Naive B cell (primary cell): ENCODE measurements at places on chromosomes 5 and 9. TPM values are rescaled to one million over a fixed set of nuclear protein-coding genes. Genes with fewer than 3 reads are reported as not detected.

GRCh38 chr5:116448870-116449427, 125.7 kb downstream of the SEMA6A start:
- peaks cover 13% of the 10 kb centered on the region for H3K36me3 ChIP-seq
- H3K27ac ChIP-seq: no peak overlapping the region
- no peaks in the 10 kb centered on the region for H3K27me3 ChIP-seq
- H3K4me1 ChIP-seq: peaks cover 19% of the 10 kb centered on the region
- no peak for DNase-seq
- H3K4me3 ChIP-seq: no peak overlapping the region

DNA sequence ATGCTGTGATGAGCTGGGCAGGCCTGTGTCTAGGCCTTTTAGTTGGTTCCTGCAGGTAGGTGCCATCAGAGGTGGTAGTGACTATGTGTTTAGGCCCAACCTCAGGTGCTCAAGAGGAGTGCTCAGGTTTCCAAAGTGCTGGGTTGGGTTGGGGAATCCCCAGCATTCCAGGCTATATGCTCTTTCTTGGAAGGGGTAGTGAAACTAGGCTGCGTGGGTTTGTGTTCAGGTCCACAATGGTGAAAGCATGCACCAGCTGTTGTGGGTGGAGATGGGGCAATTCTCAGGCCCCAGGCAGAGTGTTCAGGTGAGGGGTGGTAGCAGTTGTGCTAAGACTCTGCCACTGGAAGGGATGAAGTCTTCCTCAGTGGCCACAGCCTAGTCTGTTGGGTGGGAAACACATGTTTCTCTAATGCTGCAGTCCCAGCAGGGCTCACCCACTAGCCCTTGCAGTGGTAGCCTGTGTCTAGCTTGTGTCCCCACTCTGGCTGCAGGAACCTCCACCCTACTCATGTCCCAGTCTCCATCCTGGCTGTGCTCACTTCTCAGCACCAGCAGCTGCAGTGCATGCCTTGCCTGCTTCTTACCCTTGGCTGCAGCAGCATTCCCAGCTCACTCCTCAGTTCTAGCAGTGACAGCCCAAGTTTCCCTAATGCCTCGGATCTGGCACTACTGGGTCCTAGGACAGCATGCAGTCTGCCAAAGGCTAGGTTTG, 78.9 kb downstream of the FAM170A start:
- no peaks in the 10 kb centered on the region for H3K4me1 ChIP-seq
- no peak overlapping the region for H3K27ac ChIP-seq
- peaks cover 23% of the 10 kb centered on the region for H3K27me3 ChIP-seq
- no peak overlapping the region for H3K4me3 ChIP-seq
- H3K36me3 ChIP-seq: no peaks in the 10 kb centered on the region

GRCh38 chr9:35903049-35903448, 3.0 kb upstream of the HRCT1 start:
- peak; percentile 38 for DNase-seq
- H3K27ac ChIP-seq: no peak overlapping the region
- H3K4me1 ChIP-seq: peaks cover under 1% of the 10 kb centered on the region
- H3K27me3 ChIP-seq: peaks cover 40% of the 10 kb centered on the region
- H3K36me3 ChIP-seq: no peaks in the 10 kb centered on the region

- H3K4me3 ChIP-seq: no peak overlapping the region
- no peaks in the 10 kb centered on the region for H3K4me1 ChIP-seq
These were observed 194.7 kb downstream of the SREK1 start for GRCh38 chr5:66338828-66339227.

GRCh38 chr9:121914017-121914595, 179.0 kb downstream of the TTLL11 start:
- H3K36me3 ChIP-seq: no peaks in the 10 kb centered on the region
- no peaks in the 10 kb centered on the region for H3K27me3 ChIP-seq
- no peak for DNase-seq
- H3K4me1 ChIP-seq: no peaks in the 10 kb centered on the region
- H3K27ac ChIP-seq: no peak overlapping the region

DNA sequence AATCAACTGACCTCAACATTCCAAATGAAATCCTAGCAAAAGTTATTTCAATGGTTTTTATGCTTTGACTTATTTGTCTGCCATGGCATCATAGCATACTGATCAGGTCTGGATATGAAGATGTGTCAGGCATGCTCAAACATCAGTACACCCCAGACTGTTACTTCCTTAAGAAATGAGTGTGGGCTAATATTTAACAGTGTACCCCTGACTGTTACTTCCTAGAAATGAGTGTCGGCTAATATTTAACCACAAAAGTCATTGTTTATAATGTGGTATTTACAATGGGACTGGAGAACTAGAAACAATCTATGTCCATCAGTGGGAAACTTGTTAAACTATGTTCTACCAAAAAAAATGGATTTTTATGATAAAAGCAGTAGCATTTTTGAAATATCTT, 38.1 kb upstream of the HNRNPA0 start:
- no peaks in the 10 kb centered on the region for H3K27me3 ChIP-seq
- H3K36me3 ChIP-seq: no peaks in the 10 kb centered on the region
- H3K4me1 ChIP-seq: peaks cover 9% of the 10 kb centered on the region
- no peak overlapping the region for H3K27ac ChIP-seq

GRCh38 chr5:107516452-107517184, 154.1 kb downstream of the EFNA5 start:
- H3K27ac ChIP-seq: no peak overlapping the region
- H3K4me3 ChIP-seq: no peak overlapping the region
- H3K27me3 ChIP-seq: peaks cover 8% of the 10 kb centered on the region
- H3K36me3 ChIP-seq: no peaks in the 10 kb centered on the region
- DNase-seq: no peak

- DNase-seq: no peak
- peaks cover 28% of the 10 kb centered on the region for H3K4me1 ChIP-seq
- no peak overlapping the region for H3K27ac ChIP-seq
- H3K4me3 ChIP-seq: no peak overlapping the region
- no peaks in the 10 kb centered on the region for H3K27me3 ChIP-seq
- H3K36me3 ChIP-seq: peaks cover 8% of the 10 kb centered on the region
These were observed 123.6 kb downstream of the SEMA6A start for GRCh38 chr5:116451066-116451465.

- DNase-seq: no peak
- H3K36me3 ChIP-seq: no peaks in the 10 kb centered on the region
- no peak overlapping the region for H3K4me3 ChIP-seq
- no peaks in the 10 kb centered on the region for H3K4me1 ChIP-seq
These were observed 1019.5 kb upstream of the SEMA6A start for GRCh38 chr5:117594166-117594565.

GRCh38 chr9:99834474-99834873, 12.8 kb downstream of the NR4A3 start:
- H3K36me3 ChIP-seq: peaks cover 5% of the 10 kb centered on the region
- peaks cover 9% of the 10 kb centered on the region for H3K4me1 ChIP-seq
- peaks cover 21% of the 10 kb centered on the region for H3K27me3 ChIP-seq
- no peak for DNase-seq

DNA sequence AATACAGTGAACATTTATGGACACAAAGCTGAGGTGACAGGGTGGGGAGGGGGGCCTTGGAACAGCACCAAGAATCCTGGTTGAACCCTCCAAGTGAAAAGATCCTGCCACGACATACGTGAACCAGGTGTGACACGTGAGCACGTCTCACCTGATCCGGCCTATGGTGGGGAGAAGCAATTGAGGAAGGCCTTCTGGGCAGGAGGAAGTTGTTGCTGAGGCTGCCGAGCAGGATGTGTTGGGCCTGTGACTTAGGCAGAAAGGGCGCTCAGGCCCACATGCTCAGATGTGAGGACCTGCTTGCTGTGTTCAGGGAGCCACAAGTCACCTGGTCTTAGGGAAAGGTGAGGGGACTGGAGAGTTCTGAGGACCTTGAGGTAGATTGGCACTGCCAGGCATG, 2.5 kb upstream of the MAPK9 start:
- H3K36me3 ChIP-seq: no peaks in the 10 kb centered on the region
- H3K4me1 ChIP-seq: peaks cover 41% of the 10 kb centered on the region
- H3K4me3 ChIP-seq: no peak overlapping the region
- H3K27me3 ChIP-seq: no peaks in the 10 kb centered on the region
- peak overlapping the region; percentile 92 for H3K27ac ChIP-seq

DNA sequence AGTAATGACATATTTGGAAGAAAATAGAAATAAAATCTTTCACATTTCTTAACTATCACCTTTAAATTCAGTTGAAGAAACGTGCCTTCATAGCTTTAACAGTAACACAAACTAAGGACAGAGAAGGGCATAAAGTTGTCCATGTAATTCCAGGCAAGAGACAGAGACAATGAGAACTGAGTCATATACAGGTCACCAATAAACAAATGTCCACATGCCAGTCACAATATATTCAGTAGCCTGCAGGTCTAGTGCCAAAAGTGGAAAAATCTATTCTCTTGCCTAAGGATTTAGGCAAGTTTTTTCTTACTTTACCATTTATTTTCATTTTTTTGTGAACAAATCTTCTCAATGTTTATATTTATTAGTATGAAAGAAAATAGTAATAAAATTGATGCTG, 1711.5 kb upstream of the NUDT12 start:
- no peak for DNase-seq
- H3K4me3 ChIP-seq: no peak overlapping the region

DNA sequence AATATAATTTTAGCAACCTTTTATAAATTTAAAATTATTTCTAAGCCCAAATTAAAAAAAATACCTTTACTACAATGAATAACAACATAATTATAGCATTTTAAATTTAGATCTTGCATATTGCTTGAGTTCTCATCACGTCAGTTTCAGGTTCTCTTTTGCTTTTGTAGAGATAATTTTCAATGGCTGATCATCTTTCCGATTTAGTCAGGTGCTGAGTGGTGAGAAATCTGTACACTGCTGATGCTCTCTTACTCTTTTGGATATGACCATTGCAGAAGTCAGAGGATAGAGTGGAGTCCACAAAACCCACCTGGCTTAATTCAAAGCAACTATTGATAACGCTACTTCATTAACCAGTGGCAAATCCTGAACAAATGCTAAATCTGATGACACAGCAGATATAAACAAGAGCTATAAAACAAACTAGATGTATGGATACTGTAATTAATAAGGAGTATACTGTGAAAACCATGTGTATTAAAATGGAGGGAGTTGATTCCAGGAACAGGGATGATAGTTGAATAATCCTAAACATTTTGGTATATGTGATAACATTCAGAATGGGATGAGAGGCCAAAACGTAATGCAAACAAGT, 394.8 kb downstream of the CSNK1G3 start:
- peak overlapping the region; percentile 17 for H3K4me3 ChIP-seq
- no peaks in the 10 kb centered on the region for H3K36me3 ChIP-seq
- H3K27ac ChIP-seq: peak overlapping the region; percentile 7
- peaks cover 29% of the 10 kb centered on the region for H3K4me1 ChIP-seq
- DNase-seq: peak; percentile 0

MYOZ3 gene
- 0.12 TPM for polyA plus RNA-seq

SAPCD2 gene
- not detected for polyA plus RNA-seq

SLF1 gene
- polyA plus RNA-seq: 12.2 TPM

PRDM12 gene
- polyA plus RNA-seq: not detected

AQP7 gene
- polyA plus RNA-seq: not detected

GNA14 gene
- polyA plus RNA-seq: not detected

SLC36A3 gene
- polyA plus RNA-seq: not detected

POLR3G gene
- 2.6 TPM for polyA plus RNA-seq

FRMPD1 gene
- not detected for polyA plus RNA-seq
